ENCODE measurements at places on chromosomes 1 and 21.

- no peak for DNase-seq
Observed at GRCh38 chr21:33844104-33844889, 71.3 kb downstream of the ATP5PO start.

GRCh38 chr21:38355353-38355752 is 98.6 kb downstream of the KCNJ15 start:
- no peak for DNase-seq

DNA sequence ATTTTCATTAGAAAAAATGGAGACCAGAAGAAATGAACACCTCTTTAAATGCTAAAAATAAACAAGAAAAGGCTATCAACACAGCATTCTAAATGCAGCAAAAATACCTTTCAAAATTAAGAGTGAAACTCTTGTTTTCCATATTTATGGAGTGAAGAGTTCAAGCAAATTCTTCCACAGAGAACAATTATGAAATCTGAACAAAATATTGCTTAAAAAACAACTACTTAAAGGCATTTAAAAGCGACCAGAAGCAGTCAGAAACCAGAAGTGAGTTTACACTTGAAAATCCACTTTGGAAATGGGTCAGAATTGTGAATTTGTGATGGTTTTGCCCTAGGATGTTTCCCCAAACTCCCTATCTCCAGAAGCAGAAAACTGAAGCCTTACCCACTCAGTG is 60.9 kb upstream of the KCNH1 start:
- DNase-seq: no peak

GRCh38 chr1:97331165-97331564 is 589.7 kb downstream of the DPYD start:
- DNase-seq: no peak

DNA sequence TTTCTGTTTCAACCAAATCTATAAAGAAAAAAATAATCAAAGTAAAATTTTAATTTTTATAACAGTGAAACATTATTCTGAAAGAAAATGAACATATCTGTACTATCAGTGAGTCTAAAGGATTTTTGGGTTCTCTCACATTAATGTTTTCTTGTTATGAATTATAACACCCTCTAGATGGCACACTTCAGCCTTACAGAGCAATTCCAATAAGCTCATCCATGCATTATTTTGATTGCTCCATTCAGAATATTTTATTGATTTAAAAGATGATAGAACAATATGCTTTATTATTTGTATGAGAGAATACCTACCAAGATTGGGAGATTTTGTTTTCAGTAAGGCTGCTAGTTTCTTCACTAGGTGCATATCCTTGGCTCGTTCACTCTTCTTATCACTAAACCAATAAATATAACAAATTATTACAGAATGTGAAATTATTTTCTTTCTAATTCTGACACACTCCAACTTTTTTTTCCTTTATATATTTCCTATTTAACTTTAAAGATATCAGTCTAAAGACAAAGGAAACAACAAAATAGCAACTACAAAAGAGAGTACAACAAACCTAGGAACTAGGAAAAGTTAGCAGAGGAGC is 82.4 kb downstream of the RAB3GAP2 start:
- no peak for DNase-seq

DNA sequence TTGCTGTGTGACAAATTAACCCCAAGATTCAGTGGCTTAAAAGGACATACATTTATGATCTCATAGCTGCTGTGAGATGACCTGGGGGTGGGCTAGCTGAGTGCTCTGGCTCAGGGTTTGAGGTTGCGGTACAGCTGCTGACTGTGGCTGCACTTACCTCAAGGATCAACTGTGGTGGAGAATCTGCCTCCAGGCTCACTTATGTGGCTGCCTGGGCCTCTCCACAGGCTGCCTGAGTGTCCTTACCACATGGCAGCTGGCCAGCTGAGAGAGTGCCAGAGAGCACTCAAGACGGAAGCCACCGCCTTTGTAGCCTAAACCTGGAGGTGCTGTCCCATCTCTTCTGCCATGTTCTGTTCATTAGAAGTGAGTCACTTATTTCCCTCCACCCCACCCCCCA is 5.7 kb downstream of the LRRC71 start:
- no peak for DNase-seq

GRCh38 chr1:49013079-49013478 is 236.4 kb upstream of the BEND5 start:
- DNase-seq: no peak

DNA sequence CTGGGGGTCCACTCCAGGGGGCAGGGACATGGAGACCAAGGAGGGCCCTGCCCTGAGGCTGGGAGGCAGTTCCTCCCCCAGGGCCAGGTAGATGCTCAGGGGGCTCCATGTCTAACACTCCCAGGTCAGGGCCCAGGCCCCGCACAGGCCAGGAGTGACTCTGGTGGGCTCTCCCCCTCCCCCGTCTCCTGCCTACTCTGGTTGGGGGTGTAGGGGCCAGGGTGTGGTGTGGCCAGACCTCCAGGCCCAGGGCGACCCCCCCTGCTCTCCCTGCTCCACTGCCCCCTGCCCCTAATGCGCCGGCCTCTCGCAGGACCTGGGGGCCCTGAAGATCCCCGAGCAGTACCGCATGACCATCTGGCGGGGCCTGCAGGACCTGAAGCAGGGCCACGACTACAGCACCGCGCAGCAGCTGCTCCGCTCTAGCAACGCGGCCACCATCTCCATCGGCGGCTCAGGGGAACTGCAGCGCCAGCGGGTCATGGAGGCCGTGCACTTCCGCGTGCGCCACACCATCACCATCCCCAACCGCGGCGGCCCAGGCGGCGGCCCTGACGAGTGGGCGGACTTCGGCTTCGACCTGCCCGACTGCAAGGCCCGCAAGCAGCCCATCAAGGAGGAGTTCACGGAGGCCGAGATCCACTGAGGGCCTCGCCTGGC is 19.7 kb upstream of the CCDC27 start:
- DNase-seq: no peak

DNA sequence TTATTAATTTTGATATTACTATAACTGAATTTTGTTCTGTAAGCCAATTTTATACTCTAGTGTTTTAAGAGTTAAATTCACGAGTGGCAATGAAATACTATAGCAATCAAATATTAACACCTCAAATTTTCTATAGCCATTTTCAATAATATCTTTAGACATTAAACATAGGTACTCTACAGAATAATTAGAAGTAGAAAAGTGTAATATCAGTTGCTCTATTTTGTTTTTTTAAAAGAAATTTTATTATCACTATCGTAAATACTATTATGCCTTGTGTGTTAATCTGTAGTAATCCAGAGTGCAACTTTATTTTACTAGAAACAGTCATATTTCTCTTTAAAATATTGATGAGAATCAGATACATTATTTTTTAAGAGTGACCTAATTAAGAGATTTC is 691.2 kb downstream of the USP25 start:
- DNase-seq: no peak

DNA sequence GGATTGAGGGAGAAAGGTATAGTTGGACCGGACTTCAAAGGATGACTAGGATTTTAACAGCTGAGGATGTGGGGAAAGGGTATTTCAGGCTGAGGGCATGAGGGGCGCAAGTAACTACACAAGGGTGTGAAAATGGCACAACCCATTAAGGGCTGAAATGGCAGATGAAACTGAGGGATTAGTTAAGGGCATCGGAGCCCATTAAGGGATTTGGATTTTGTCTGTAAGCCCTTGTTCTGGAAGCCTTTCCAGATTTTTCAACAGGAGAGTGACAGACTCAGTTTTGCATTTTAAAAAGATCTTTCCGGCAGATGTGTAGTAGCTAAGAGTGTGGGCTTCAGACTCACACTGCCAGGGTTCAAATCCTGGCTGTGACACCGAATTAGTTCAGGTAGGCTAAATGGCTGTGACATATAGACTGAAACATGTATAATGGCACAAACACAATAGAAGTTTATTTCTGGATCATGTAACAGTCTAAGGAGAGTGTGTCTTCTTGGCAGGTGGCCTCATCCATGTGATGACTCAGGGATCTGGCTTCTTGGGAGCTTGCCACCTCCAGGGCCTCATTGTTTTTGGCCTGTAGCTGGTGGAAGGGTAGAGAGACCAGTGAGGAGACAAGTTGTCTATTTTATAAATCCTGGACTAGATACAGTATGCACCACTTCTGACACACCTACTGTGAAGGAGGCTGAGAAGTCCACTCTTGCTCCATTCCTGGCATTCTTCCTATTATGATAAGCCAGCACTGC is 49.6 kb downstream of the UBE2T start:
- no peak for DNase-seq

GRCh38 chr1:115476616-115477015 is 138.6 kb upstream of the NGF start:
- DNase-seq: no peak

DNA sequence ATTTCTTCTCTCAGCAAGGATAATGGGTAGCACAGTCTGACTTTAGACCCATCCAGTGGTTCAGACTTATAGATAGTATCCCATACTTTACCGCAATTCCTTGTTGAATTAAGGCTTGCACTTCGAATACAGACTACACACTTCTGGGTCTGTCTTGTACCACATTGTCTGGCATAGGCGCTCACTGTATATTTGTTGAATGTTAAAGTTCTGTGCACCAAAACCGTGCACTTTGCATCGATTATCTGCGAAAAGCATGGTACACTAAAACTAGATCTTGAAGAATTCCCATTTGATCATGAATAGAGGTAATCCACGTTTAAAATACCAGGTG is 556 bp upstream of the RYR2 start:
- no peak for DNase-seq

DNA sequence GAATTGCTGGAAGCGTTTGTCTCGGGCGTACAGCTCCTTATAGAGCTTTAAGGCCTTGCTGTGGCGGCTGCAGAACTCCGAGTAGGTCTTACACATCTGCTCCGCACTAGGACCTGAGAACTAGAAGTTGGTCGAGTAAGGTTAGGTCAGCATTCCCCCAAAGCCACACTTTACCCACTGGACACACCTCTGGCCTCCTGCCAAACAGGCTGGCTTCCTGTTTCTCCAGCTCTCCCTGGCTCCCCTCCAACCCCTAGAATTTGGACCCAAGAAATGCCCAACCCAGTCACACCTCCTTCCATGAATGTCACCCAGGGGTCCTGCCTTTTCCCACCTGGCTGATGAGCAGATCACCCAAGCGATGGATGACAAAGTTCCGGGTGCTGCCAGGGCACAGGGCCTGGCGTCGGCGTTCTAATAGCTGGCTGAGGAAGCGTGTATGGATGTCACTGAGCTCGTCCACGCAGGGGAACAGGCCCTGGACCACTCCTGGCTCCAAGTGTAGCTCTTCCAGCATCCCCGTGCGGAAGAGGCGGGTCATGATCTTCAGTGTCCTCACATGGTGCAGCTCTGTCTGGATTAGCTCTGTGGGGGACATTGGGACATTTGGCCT is 15.6 kb downstream of the ARHGEF2 start:
- DNase-seq: no peak

DNA sequence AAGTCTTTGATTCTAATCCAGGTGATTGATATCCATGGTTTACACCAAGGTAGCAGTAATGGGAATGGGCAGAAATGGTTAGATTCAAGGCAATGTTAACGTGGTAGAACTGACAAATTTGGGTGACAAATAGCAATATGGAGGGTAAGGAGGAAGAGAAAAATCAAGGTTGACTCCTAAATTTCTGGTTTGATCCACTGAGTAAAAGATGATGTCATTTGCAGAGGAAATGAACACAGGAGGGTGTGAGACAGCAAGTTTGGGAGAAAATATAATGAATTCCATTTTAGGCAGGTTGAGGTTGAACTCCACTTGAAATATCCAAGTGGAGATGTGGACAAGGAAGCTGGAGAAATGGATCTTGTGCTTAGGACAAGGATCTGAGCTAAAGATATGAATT is 170.9 kb upstream of the CAMK1G start:
- no peak for DNase-seq

DNA sequence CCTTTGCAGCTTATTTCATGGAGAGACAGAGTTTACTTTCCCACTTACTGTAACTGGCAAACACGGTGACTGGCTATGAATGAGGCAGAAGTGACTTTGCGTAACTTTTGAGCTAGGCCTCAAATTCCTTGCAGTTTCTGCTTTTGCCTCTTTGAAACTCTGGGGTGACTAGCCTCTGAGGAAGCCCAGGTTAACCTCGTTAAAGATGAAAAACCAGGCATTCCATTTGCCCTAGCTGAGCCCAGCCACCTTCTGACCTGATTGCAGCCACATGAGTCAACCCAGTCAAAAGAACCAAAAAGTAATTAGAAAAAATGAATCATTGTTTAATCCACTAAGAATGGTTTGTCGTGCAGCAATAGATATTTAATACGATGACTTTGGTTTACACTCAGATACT is 20.4 kb downstream of the PRMT6 start:
- DNase-seq: no peak

- no peak for DNase-seq
Observed at GRCh38 chr1:218339267-218339831, 5.8 kb upstream of the TGFB2 start.

- no peak for DNase-seq
Observed at GRCh38 chr1:90919900-90920299, 101.9 kb downstream of the ZNF644 start.

- no peak for DNase-seq
Observed at GRCh38 chr1:53197291-53198200, 922 bp downstream of the CPT2 start.

GRCh38 chr1:157984469-157984868 is 9.0 kb upstream of the KIRREL1 start:
- DNase-seq: no peak

DNA sequence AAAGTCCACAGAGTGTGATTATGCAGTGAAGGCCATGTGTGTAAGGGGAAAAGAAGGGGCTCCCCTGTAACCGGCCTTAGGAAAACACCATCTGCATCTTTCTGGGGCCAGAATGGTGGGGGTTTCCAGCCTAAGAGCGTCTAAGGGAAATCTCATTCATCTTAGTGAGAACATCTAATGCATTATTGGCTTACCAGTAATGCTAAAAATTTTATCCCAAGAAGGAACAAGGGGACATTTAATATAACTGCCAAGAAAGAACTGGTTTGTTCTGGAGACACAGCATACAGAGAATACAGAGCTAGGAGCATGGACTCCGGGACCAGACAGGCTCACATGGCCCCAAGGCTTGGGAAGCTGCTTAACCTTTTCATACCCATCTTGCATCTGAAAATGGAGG is 58.3 kb upstream of the DSCAM start:
- no peak for DNase-seq

- no peak for DNase-seq
Observed at GRCh38 chr1:9120312-9120958, 8.5 kb downstream of the GPR157 start.

DNA sequence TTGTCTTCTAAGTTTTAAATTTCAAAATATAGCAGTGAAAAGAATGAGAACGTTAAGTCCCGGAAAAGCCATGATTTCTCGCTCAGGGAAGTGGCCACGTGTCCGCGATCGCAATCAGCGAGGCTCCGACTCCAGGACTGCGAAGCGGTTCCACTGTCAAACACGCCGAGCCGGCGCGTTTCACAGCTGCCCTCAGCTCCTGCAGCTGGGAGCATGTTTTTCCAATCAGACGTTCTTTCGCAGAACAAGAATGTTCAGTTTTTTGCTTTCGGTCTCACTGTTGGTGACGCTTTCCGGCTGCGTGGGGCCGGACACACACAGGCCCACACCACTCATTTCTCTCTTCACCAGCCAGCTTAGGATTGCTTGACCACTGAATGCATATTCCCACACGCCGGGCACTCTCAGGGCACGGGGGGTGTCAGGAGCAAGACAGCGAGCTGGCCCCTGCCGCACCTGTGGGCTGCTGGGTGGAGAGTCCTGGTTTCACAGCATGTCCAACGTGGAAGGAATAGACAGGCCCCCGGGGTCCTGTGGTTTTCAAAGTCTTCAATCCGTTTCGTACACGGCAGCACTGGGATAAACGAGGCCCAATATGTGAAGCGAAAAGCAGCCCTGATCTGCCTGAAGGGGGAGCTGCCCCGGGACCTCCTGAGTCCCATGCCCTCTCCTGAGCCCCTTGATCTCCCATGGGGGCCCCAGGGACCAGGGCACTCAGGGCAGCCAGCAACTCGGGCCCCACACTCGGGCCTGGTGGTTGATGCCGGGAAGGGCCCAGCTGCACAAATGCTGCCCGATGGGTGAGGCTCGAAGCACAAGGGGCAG is 47.3 kb upstream of the COL18A1 start:
- DNase-seq: no peak
